ENCODE measurements at places on chromosomes 3 and 15. TPM values are rescaled to one million over a fixed set of nuclear protein-coding genes. Genes with fewer than 3 reads are reported as not detected.

The DGKG gene
- polyA plus RNA-seq: 12.3 TPM

The PLA2G4D gene
- not detected for polyA plus RNA-seq

The ZNF385D gene
- polyA plus RNA-seq: 10.5 TPM

The CPEB1 gene
- polyA plus RNA-seq: 0.37 TPM

The TLR9 gene
- not detected for polyA plus RNA-seq

GRCh38 chr15:26087395-26087794 is 224.3 kb upstream of the ATP10A start:
- no peaks in the 10 kb centered on the region for H3K27me3 ChIP-seq
- H3K36me3 ChIP-seq: no peaks in the 10 kb centered on the region
- no peak overlapping the region for H3K4me3 ChIP-seq

DNA sequence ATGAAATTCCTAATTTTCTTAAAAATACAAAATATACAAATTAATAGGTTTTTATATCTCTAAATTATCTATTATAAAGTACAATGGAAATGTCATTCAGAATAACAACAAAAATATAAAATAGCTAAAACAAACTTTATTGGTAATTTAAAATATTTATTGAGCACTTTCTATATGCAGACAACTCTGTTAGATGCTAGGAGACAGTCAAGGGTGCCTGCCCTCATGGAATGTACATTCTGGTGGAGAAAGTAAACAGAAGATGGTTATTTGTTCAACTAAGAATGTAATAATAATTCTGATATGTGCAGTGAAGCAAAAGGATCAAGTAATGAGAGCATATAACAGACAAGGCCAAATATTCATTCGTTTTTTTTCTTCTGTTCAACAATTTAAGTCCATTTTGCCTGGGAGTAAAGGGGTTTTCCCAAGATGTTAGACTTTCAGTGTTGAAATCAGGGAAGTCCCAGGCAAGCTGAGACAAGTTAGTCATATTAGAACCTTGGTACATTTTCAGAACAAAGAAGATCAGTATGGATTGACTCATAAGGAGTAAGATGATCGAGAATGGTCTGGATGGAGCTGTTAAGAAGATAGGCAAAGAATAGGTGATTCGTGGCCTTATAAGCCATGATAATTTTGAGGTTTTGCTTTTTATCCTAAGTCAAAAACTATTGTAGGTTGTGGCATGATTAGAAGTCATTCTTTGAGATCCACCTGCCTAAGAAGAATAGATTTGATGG is 150.2 kb upstream of the MLF1 start:
- no peak for DNase-seq
- no peaks in the 10 kb centered on the region for H3K4me1 ChIP-seq
- no peak overlapping the region for H3K4me3 ChIP-seq
- no peak overlapping the region for H3K27ac ChIP-seq
- no peaks in the 10 kb centered on the region for H3K27me3 ChIP-seq

DNA sequence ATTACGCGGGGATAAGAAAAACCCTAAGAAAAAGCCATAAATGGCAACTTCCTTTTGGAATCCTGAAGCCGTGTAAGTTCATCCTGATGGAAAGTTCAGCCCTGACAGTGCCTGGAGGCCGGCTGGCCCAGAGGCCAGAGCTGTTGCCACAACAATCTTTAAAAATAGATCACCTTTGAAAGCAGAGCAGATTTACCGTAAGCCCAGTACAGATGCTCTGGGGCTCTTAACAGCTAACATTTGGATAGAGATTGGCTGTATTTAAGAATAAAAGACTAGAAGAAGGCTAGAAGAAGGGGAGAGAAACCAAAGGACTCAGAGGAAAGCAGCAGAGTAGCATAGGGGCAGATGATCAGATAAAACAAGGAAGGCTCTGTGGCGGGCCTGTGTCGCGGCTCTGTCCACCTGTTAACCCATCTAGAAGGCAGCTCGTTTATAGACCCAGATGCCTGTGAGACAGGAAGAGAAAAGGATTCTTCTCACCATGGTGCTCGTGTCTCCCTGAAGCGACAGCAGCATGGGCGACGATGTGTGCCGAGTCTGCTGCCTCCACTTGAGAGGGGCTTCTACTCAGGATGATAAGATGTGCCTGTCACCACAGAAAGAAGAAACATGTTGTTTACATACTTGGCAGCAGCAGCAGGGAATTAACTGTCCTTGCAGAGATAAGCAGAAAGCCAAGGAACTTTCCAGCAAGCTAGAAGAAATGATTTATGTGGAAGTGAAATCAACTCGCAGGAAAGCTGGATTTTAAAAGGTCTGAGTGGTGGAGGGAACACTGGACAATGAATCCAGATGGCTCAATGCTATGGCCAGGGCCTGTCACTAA is 69.9 kb downstream of the SYNM start:
- no peak overlapping the region for H3K4me3 ChIP-seq
- H3K27me3 ChIP-seq: no peaks in the 10 kb centered on the region
- no peaks in the 10 kb centered on the region for H3K36me3 ChIP-seq
- peaks cover 58% of the 10 kb centered on the region for H3K4me1 ChIP-seq
- peak; percentile 28 for DNase-seq

- H3K36me3 ChIP-seq: peaks cover 45% of the 10 kb centered on the region
- H3K27ac ChIP-seq: no peak overlapping the region
- no peak overlapping the region for H3K4me3 ChIP-seq
- no peaks in the 10 kb centered on the region for H3K4me1 ChIP-seq
- H3K27me3 ChIP-seq: no peaks in the 10 kb centered on the region
Observed at GRCh38 chr15:57190208-57190607, 186.1 kb upstream of the CGNL1 start.

DNA sequence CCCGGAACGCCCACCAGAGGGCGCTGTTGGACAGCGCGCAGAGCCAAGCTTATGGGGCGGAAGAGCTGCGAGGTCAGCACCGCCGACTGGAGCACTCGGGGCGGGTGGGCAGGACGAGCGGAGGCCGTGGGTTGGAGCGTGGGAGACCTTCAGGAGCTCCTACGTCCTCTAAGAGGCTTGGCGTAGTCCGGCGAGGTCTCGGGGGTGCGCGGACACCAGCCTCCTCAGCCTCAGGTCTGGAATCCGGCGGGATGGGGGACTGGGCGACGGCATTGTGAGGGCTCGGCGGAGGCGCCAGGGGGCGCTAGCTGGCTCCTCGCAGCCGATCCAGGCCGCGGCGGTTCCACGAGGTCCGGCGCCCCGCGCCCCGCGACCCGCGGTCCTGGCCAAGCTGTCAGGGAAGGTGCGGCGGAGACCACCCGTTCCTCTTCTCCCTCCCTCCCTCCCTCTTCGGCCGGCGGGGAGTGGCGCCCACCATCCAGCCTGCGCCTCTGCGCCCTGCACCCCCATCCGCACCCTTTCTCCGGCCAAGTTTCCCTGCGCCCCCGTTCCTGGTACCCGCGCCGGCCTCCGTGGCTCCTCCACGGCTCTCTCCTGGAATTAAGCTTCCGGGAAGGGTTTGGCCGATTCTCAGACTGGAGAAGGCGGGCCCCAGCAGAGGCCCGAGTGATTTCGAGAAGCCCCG is 24.3 kb upstream of the POLG start:
- H3K4me1 ChIP-seq: peaks cover 18% of the 10 kb centered on the region
- peak; percentile 58 for DNase-seq
- peaks cover 100% of the 10 kb centered on the region for H3K27me3 ChIP-seq

- no peaks in the 10 kb centered on the region for H3K27me3 ChIP-seq
- no peak for DNase-seq
- no peaks in the 10 kb centered on the region for H3K36me3 ChIP-seq
- H3K4me3 ChIP-seq: no peak overlapping the region
Observed at GRCh38 chr15:68465861-68466560, 34.0 kb upstream of the ITGA11 start.

DNA sequence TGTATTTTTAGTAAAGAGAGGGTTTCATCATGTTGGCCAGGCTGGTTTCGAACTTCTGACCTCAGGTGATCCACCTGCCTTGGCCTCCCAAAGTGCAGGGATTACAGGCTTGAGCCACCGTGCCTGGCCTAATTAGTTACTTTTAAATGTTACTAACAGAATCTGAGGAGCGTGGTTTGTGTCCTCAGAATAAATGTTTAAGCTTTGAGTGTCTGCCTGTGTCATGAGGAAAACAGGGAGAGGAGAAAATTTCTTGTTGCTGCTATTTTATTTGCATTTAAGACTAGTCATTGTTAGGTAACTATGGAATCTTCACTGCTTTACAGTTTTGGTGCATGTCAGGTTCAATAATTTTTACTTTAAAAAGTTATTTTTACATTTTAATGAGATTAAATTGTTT is 68.8 kb downstream of the TCF12 start:
- peaks cover 72% of the 10 kb centered on the region for H3K4me1 ChIP-seq
- H3K4me3 ChIP-seq: no peak overlapping the region
- no peaks in the 10 kb centered on the region for H3K36me3 ChIP-seq
- DNase-seq: no peak

DNA sequence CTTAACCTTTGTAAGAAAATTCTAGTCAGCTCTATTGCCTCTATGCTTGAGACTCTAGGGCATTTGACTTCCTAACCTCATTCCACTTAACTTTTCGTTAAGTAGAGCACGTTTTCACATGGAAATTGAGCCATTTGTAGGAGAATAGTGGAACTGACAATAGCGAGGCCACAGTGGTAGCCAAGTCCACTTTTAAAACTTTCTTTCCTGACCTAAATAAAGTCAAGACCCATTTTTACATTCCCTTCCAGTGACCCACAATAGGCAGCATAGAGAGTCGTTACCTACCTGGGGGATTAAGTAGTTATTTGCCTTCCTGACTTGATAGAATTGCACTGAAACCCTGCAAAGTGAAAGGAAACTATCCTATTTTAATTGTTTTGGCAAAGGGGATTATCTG is 386.0 kb upstream of the NECTIN3 start:
- H3K36me3 ChIP-seq: no peaks in the 10 kb centered on the region
- H3K27me3 ChIP-seq: no peaks in the 10 kb centered on the region
- H3K27ac ChIP-seq: no peak overlapping the region
- no peak for DNase-seq
- no peaks in the 10 kb centered on the region for H3K4me1 ChIP-seq

DNA sequence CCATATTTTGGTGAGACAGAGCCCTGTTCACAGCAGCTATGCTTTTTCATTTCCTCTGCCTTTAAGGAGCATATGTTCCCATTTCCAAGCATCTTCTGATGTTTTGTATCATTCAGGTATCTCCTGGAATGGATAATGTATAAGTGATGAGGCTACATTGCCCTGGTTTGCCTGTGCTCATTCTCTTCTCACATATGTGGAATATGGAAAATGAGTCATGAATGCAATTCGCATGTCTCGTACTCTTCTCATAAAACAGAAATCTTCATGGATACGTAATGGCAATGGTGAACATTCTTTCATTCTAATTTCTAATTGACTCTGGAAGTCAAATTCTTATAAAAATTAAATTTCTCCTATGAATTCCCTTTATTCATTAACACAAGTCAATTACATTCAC is 143.1 kb downstream of the CDIN1 start:
- no peak overlapping the region for H3K27ac ChIP-seq
- H3K4me3 ChIP-seq: no peak overlapping the region
- no peak for DNase-seq
- no peaks in the 10 kb centered on the region for H3K4me1 ChIP-seq
- no peaks in the 10 kb centered on the region for H3K27me3 ChIP-seq

GRCh38 chr3:189490749-189491148 is 140.4 kb upstream of the TP63 start:
- H3K4me1 ChIP-seq: no peaks in the 10 kb centered on the region
- no peak for DNase-seq
- H3K27me3 ChIP-seq: peaks cover 3% of the 10 kb centered on the region
- no peak overlapping the region for H3K27ac ChIP-seq
- H3K36me3 ChIP-seq: no peaks in the 10 kb centered on the region
- H3K4me3 ChIP-seq: no peak overlapping the region

DNA sequence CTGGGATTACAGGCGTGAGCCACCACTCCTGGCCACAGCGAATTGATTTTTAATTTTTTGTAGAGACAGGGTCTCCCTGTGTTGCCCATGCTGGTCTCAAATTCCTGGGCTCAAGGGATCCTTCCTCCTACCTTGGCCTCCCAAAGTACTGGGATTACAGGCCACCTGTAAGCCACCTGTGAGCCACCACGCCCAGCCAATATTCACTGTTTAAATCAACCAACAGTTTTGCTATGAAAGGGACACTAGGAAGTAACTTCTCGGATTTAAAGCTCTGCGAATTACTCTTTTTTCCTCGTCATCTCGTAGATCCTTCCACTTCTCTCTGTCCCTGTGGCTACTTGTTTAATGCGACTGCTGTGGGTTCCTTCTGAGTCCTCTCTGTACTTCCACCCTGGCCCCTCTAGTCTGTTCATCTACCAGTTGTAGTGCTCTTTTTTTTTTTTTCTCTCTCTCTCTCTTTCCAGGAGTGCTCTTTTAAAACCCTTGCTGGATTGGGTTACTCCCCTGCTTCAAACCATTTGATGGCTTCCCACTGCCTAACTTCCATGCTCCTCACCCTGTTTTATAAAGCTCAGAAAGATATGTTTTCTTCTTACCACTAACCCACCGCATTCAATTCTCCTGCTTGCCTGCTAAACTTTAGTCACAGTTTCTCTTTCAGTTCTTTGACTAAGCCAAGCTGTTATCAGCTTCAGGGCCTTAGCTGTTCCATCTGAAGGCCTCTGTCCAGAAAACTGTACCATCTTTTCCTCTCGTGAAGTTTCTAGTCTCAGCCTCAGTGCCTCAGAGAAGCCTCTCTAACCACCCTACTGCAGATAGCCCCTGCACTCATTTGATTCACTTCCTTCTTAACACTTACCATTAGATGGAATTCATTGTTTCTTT is 12.4 kb downstream of the RTF1 start:
- peaks cover 11% of the 10 kb centered on the region for H3K36me3 ChIP-seq
- peaks cover 11% of the 10 kb centered on the region for H3K4me1 ChIP-seq
- H3K4me3 ChIP-seq: no peak overlapping the region
- H3K27ac ChIP-seq: no peak overlapping the region
- H3K27me3 ChIP-seq: no peaks in the 10 kb centered on the region
- no peak for DNase-seq

- no peaks in the 10 kb centered on the region for H3K36me3 ChIP-seq
- no peaks in the 10 kb centered on the region for H3K27me3 ChIP-seq
- no peaks in the 10 kb centered on the region for H3K4me1 ChIP-seq
- H3K27ac ChIP-seq: no peak overlapping the region
- H3K4me3 ChIP-seq: no peak overlapping the region
Observed at GRCh38 chr15:45091576-45091975, 22.4 kb downstream of the DUOX2 start.

DNA sequence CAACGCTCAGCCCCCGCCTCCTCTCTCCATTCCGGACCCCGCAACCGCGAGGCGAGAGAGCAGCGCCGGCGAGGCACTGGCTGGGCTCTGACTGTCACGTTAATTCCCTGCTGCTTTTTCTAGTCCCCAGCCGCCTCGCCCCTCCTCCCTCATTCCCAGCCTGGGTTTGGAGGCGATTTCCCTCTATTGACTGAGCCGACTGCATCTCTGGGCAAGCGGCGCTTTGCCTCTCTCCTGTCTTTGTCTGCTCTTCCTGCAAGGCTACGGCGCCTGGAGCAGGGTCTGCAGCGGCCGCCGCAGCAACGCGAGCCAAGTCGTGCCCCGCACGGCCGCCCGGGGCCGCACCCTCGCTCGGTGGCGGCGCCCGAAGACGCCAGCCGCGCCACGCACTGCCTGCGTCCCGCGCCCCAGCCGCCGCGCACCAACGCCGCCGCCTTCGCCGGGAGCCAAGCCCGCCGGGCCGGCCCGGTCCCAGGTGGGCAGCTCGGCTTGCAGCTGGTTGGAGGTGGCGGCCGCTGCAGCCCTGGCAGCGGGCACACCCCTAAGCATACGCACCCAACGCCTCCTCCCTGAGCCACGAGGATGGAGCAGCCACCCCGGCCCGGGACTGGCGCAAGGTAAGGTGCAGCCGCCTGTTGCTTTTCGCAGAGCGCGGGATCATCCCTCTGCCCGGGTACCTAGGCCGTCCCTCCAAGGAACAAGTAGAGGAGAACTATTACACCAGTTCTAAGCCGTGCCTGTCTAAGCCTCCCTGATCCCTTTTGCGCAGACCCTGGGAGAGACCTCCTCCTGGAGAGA is at the start of gene LRRC3B:
Gene LRRC3B, plus strand, starts transcription at position 152 of the 798 bp plus-strand sequence. CDS start 86,901 bp downstream, outside the sequence.
- H3K27me3 ChIP-seq: peaks cover 41% of the 10 kb centered on the region
- H3K4me3 ChIP-seq: peak within 1 kb of the TSS; percentile 53
- no peak within 1 kb of the TSS for H3K27ac ChIP-seq
- no peak for DNase-seq
- peaks cover 28% of the 10 kb centered on the region for H3K4me1 ChIP-seq

Measured in heart right ventricle (tissue), 16 donors.